ENCODE measurements at places on chromosomes 3 and 15.

DNA sequence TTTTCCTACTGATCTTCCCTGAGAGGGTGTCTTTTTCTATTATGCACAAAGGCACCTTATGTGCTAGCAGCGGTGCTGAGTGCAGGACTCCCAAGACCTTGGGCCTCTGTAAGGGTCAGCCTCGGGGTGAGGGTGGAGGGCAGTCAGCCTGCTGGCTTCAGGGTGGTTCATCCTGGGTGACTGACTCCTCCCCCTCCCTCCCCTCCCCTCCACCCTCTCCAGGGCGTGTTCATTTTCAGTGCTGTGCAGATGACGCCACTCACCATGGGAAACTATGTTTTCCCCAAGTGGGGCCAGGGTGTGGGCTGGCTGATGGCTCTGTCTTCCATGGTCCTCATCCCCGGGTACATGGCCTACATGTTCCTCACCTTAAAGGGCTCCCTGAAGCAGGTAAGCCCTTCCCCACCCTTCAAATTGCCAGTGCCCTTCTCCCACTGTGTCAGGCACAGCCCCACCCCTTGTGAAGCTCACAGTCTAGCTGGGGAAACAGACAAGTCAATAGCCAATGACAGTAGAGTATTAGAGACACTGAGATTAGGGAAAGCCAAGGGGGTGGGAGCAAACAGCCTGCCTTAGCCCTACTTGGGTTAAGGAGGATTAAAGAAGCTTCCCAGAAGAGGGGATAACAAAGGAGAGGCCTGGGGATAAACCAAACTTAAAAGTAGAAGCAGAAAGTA, 41.9 kb downstream of the SLC6A1 start:
- DNase-seq = no peak

GRCh38 chr15:27268923-27269322, 297.9 kb downstream of the GABRG3 start:
- DNase-seq = no peak

DNA sequence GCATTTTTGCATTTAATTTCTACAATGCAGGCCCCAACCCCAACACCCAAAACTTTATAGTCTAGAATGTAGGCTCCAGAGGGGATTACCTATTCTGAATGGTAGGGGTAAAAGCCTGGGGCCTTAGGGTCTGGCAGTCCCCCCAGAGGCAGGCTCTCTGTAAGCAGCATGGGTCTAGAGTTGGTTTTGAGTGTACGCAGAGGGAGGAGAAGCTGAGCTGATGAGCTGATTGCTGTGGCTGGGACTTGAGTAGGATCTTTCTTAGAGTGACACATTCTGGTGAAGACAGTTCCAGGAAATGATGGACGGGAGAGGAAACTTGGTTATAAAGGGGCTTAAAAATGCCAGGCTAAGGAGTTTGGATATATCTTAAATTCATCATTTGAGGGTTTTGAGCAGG, 2.1 kb downstream of the LPP start:
- DNase-seq = no peak

DNA sequence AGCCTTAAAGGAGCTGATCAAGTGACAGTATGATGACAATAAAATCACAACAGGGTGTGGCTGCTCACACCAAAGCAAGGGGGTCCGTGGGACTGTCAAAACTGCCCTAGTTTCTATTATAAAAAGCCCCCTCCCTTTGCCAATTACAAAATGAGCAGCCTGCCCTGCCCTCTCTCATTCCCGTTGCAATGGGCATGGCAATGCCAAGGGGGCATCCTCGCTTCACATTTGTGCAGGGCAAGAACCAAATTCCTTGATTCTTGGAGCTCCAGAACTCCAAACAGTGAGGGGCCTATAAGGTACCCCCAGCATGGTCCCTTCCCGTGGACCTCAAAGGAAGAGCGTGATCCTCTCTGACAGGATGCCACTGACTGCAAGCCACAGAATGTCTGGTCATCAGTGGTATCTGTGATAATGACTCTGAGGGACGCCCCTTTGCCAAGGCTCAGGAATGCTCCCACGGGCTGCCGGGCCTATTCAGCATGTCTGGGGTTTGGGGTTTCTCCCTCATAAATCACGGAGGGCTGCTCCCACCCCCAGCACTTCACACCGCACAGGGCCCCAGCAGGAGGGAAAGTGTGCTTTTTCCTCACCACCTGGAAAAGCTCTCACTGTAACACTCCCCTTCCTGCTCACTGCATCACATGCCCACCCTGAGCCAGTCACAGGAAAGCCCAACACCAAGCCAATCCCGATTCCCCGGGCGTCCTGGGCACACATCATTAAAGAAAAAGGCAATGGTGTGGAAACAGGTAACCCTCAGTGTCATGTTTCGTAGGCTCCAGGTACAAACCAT, 105.1 kb upstream of the TRPM1 start:
- no peak for DNase-seq

GRCh38 chr3:148187296-148187695, 510.4 kb upstream of the AGTR1 start:
- DNase-seq = no peak

GRCh38 chr15:56356616-56357015, 8.6 kb upstream of the TEX9 start:
- DNase-seq = peak; percentile 12

DNA sequence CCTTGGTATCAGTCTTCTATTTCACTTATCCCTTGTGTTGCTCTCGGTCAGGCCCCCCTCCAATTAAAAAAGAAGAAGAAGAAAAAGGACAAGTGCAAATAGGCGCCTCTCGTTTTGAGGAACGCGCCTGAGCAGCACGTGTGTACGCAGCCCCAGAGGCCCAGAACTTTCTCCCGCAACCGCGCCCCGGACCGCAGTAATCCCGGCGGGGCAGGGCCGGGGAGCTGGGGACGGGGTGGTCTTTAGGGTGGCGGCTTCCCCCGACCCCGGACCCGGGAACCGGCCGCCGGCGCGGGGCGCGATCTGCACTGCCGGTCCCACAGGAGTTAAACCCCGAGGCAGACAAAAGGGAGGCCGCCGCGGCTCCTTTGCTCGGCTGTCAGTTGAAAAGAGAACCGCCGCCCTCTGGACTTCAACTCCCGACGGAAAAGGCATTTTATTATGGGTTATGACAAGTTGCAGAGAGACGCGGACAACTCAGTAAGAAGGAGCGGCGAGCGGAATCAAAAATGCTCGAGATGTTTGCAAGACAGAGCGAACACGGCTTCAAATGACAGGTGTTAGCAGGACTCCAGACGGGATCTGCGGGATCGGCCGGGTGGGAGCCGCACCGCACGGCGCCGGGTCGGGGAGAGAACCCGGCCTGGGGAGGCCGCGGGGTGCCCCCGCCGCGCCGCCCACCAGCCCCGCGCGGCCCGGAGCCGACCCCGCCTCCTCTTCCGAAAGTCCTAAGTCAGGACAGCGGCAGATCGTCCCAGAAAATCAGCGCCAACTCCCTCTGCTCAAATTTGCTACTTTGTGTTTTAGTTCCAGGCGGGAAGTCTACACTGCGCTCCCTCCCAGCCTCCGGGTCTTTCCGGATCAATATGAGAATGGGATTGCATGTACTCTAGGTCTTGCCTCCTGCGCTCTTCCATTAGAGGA, 79.0 kb downstream of the NR2F2 start:
- DNase-seq = no peak

DNA sequence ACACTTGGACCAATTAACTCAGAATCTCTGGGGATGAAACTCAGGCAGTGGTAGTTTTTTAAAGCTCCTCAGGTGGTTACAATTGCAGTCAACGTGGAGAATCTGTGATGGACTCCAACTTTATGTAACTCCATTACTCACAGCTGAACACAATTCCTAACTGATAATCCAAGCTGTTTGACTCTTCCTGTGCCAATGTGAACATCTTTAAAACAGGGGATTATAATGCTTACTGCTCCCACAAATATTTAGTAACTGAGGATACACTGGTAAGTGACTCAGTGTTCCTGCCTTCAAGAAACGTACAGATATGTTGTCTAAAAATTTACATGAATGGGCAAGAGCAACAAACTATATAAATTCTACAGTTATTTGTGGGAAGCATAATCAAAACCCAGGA, 85.6 kb downstream of the OSBPL10 start:
- DNase-seq = peak; percentile 68

DNA sequence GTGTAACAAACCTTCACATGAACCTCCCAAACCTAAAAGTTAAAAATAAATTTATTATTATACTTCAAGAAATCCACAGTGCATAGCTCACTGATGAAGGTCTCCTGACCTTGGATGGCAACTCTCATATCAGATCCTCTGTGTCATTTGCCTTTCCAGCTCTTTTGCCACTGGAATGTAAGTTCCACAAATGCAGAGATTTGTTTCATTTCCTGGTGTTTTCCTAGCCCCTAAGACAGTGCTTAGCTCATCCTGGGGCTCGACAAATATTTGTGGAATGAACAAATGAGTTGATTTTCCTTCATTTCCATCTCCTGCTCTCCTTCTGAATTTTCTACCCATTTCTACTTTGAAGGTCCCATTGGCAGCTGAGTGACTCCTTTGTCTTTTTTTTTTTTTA, 56.0 kb downstream of the FRMD4B start:
- peak; percentile 71 for DNase-seq

DNA sequence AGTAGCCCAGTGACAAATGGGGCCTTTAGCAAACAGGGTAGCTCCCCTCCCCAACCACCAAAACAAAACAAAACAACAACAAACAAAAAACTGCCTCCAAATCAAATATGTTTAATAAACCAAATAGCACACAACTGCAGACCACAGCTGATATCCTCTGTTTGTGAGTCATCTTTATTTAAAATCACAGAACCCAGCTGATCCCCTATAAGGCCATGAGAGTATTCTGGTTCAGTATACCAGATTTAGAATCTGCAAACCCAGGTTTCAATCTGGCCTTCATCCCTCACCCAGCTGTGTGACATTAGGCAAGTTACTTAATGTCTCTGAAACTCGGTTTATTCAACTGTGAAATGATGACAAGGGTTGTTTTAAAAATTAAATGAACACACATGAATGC, 124.5 kb downstream of the SUCLG2 start:
- DNase-seq = no peak

DNA sequence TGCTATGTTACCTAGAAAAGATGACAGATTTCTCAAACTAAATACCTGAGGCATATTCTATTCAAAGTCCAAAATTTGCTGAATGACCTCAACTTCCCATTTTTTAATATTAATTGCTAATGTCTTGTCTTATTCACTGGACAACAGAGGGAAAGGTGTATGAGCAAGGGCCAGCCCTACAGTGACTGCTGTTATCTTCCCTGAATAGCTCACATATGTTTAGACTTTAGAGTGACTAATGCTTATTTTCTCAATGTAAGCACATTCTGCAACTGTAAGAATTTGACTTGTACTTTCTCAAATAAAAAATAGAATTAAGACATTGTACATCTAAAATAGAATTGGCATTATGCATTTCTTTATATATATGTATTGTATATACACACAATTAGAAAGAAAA, 26.5 kb upstream of the AADACL2 start:
- DNase-seq = no peak

DNA sequence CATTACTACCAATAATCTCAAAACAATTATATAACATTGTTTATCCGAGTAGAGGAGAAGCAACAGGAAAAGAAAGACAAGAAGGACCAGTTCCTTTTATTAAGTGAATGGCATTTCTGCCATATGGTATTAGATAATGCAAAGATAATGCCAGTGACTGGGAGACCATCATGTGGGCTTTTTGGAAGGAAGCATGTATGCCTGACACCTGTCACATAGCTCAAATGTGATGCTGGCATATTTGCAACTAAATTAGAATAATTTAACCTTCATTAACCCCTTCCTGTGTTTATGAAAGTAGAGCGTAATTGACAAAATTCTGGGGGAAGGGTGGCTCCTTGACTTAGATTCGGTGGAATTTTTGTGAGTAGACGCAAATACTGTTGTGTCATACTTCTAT, 733.0 kb downstream of the TUSC7 start:
- DNase-seq = no peak

GRCh38 chr3:52530918-52531826, 2.5 kb downstream of the NT5DC2 start:
- no peak for DNase-seq

DNA sequence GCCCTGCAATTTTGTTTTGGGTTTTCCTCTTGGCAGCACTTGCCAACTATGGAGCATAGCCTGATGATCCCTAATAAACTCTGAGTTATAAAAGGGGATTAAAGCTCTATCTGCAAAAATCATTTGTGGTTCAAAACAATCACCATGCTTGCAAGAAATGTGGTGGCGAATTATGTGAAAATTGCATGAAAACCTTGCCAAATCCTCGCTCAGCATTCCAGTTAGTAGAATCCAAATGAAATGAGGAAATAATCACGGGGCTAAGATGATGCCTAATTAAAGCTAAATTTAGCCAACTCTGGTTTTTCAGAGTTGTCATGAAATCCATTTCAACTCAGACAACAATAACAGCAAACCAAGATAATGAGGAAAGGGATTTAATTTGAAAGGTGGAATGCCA, 73.0 kb upstream of the PROK2 start:
- DNase-seq = no peak

DNA sequence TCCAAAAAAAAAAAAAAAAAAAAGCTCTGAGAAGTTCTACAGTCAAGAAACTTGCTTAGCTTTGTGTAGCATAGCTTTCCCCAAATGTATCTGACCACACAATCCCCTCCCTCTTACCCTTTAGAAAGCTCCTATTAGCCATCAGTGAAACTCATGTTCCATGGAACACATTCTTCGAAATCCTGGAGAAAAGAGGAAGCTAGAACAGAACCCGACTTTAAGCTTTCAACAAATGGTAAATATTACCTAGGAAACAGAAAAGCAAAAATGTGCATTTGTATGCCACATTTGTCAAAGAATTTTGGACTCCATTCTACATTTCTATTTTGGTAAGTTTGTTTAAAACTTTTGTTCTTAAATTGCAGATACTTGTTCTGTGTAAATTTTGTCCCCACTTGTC, 17.4 kb upstream of the CRTC3 start:
- no peak for DNase-seq

- DNase-seq = no peak
These were observed 78.2 kb downstream of the NEDD4 start for GRCh38 chr15:55915221-55915620.

- DNase-seq = no peak
These were observed 1.4 kb downstream of the LTF start for GRCh38 chr3:46463120-46463867.

- peak; percentile 60 for DNase-seq
These were observed 50.3 kb downstream of the SYNPR start for GRCh38 chr3:63328365-63328764.

GRCh38 chr3:122014741-122015140, 7.3 kb downstream of the ILDR1 start:
- no peak for DNase-seq

DNA sequence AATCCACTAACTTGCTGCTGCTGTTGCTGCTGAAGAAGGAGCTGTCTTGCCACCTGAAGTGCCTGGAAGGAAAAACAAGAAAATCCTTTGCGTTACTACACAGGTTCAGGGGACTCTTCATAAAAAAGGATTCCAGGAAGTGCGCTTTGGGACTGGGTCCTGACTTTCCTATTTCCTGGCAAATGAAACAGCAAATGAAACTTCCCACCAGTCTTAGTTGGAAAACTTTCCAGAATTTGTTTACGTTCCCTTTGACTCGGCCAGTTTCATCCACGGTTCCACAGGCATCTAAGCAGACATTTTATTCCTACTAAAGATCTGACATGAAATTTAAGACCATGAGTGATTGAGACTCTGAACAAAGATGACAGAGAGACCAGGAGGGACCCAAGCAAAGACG, 471.0 kb downstream of the FOXP1 start:
- DNase-seq = no peak

All from HFFc6 (cell line).